ENCODE measurements at places on chromosomes 1 and 21.

- no peak for DNase-seq
These were observed 2.1 kb downstream of the GNAT2 start for GRCh38 chr1:109617291-109617801.

GRCh38 chr1:223083831-223084230, 59.2 kb downstream of the TLR5 start:
- no peak for DNase-seq

GRCh38 chr21:44401386-44402160, 48.2 kb downstream of the TRPM2 start:
- no peak for DNase-seq

DNA sequence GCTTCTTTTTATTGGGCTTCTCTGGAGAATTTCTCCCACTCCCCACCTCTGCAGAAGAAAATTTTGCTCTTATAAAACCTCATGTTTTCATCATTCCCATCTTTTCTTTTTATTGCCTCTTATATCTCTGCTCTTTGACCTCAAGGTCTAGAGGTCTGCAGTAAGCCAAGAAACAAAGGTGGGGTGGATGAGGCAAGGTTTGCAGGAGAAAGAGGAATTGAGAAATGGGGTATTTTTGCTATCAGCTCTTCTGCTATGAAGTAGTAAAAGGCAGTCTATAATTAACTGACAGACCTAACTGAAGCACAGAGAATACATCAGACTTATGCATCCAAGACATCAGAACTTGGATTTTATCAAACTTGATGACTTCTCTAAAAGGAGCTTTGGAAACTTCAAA, 22.9 kb downstream of the SYT11 start:
- DNase-seq: no peak

GRCh38 chr1:215005656-215006345, 76.7 kb upstream of the KCNK2 start:
- no peak for DNase-seq

- no peak for DNase-seq
These were observed 145.2 kb upstream of the SPATA6 start for GRCh38 chr1:48617252-48617651.

DNA sequence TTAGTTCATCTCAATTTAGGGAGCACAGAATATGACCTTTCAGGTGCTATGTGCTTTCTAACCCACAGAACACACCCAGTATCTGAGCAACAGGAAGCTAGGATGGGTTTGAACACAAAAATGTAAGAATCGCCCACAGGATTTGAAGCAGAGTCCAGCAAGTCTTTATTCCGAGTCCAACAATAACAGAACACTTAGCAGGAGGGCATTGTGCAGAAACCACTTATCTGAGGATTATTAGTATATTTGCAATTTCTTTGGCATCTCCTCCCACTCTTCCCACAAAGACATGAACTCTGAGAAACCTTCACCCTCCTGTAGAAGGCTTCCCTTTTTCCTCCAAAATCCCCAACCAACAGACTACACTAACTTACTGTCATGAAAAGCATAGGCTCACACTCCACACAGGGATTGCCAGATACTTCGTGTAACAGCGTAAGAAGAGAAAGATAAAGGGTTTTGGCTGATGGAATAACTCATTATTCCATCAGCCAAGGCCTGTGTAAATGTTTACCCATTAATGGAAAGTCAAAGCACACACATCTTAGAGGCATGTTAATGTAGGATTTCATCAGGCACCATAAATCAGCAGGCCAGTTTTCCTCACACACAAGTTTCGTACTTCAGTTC, 16.1 kb downstream of the SIPA1L2 start:
- peak; percentile 22 for DNase-seq

- DNase-seq: no peak
These were observed 1.6 kb upstream of the KCND3 start for GRCh38 chr1:111990878-111991718.

- no peak for DNase-seq
These were observed at the start of gene TSPEAR for GRCh38 chr21:44711327-44712202. TSS of gene TSPEAR (minus strand) at chr21:44711572. CDS start at chr21:44711514, 58 bp downstream.

DNA sequence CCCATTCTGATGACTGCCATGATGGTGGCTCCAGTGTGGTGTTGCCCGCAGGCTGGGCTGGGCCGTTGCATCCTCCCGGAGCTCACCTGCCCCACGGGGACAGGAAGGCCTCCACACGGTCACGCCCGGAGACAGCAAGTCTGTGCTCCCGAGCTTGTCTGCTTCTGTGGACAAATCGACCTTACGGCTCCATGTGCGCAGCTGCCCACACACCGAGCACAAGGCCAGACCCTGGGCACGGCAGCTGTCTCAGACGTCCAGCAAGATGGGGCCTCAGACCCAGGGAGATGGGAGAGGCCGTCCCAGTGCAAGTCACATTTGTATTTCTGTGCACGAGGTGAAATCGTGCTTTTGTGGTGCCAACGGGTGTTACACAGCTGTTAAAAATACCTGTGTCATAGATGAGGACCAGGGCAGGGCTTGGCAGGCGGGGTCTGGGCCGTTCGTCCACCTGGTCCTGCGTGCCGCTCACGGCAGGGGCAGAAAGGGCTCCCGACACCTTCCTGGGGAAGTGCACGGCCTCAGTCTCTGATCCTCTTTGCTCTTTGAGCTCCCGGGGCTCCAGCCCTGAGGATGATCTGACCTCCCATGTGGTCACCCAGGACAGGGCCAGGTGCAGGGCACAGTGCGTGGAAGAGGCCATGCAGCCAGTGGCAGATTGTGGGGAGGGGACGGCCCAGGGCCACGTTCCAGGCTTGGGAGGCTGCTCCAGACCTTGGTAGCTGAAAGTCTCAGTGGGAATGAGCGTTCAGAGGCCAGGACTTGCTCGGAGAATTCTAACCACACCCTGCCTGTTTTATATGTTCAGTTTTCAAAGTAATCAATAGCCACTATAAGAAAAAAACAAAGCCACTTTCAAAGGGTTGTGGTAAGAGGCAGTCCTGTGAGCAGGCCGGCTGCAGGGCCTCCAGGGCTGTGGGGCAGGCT, 13.5 kb downstream of the COL6A1 start:
- DNase-seq: no peak

- no peak for DNase-seq
These were observed 70.3 kb downstream of the MAP10 start for GRCh38 chr1:232875536-232875935.

DNA sequence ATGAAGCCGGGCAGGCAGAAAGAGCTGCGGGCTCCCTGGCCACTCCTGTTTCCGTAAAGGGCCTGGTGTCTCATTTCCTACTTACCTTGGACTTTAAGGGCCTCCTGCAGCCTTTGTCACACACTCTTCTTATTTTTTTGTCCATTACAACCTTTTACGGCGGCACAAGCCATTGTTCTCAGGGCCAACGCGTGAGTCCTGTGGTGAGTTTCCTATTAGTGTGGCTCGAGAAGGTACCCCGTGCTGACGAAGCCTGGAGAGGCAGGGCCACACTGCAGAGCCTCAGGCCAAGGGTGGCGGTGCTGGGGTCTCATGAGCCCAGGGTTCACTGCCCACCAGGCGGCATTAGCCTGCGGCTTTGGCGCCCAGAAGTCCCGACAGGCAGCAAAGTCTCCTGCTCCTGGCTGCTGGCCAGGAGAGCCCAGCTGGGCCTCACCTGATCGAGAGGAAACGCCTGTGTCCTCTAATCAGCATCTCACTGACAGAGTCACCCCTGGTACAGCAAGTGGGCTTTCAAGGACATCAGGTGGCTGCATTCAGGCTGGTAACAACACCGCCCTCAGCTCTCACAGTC, 62.0 kb downstream of the SIK1 start:
- DNase-seq: no peak

DNA sequence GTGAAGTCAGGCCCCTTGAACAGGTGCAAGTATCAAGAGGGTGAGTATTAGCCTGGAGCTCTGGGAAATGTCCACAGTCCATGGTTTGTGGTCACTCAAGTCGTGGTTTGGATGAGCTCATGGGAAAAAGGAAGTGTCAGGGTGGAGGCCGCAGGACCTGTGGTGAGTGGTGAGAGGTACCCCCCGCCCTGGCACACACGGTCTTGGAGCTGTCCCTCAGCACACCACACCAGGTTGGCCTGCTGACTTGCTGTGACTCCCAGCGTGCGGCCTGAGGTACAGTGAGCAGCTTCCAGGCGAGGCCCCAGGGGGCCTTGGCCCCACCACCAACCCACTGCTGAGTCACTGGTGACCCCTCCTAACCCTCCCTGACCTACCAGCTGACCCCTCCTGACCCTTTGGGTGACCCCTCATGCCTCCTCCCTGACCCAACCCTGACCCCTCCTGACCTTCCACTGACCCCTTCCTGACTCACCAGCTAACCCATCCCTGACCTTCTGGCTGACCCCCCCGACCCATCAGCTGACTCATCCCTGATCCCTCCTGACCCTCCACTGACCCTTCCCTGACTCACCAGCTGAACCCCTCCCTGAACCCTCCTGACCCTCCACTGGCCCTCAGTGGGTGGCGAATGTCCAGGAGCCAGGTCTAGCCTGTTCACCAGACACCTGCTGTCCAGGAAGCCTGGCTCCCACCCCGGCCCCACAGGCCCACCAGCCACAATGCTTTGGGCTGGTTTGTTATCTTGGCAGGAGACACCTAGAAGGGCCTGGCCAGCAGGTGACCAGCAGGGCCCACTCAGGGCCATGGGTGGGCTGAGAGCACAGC, 34.8 kb upstream of the RNF187 start:
- no peak for DNase-seq

DNA sequence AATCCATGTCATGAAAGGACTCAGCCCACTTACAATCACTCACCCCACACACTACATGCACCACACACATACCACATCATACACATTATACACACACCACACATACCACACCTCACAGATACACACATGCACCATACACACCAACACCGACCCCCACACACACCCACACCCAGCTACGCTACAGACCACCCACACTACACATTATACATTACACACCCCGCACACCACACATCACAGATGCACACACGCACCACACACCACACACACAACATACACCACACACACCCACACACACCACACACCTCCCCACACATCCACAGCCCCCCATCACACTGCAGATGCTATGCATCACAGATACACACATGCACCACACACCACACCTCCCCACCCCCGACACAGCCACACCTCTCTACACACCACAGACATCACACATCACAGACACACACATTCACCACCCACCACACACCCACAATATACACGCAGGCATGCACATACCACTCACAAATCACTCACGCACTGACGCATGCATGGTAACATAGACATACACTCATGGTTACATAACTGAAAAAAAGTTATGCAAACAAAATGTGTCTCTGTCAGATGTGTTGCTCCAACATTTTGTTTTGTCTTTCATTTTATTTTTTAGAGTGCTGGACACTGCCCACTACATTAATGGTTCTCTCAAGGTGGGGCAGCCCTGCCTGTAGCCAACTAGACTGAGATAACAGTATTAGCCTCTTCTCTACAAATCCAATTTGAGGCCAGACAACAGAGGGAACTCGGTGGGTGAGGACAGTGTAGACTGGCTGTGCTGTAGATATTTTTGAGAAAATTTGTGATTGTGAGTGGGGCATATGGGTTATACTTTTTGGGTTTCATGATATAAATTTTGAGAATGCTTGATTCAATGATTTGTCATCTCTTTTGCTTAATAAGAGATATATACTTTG, 15.2 kb upstream of the PGBD2 start:
- DNase-seq: no peak

- no peak for DNase-seq
These were observed 42.4 kb downstream of the MEF2D start for GRCh38 chr1:156458181-156458503.

DNA sequence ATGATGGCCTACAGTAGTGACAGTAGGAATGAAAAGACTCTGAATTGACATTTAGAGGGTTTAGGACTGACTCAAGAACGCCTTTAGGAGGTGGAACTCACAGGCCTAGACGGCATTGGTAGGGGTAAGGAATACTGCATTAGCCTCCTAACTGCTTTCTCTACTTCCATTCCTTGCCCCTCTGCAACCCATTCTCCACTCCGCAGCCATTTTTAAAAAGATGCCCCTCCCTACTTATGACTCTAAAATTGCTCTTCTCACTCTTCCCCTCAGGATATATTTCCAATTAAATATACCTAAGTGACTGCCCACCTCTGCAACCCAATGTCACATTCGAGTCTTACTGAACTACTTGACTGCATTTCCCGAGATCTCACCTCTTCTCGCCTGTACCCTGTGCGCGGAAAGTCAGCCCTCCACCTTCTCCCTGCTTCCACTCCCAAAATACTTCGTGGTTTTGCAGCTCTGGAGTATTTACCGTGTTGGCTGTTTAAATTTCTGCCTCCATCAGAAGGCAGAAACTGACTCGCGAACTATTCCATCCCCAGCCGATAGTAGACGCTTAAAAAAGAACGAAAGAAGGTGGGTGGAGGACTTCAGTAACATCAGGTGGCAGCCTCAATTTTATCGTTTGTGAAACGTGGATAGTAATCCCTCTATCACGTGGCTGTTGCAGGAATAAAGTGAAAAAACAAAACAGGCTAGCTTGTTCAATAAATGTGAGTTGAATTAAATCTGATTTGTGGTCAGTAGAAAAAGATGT, 1.1 kb upstream of the YBX1 start:
- no peak for DNase-seq

- no peak for DNase-seq
These were observed 1.1 kb downstream of the CTRC start for GRCh38 chr1:15439325-15439724.

- DNase-seq: no peak
These were observed 5.1 kb upstream of the ZZZ3 start for GRCh38 chr1:77687519-77687906.

DNA sequence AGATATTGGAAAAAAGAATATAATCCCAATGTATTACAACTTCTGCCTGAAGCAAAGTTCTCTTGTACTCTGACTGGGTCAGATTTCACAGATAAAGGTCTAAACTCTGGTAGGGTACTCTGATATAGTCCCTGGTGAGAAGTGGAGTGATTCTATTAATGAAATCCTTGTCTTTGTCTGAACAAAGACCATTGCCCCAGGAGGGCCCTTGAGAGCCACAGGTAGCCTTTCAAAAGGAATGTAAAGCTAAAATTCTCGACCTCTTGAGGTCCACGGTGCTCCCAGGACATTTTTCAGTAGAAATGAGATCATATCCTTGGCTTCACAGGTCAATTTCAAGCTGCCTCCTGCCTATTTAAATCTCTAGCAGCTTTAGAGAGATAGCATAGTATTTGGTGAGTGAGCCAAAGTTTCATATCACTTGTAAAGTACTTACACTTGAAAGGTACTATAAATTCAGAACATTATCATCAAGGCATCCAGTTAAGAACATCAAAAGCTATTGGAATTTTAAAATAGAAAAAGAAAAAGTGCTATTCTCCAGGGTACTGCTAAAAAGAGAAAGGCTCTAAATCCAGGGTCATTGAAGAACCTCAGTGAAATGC, 10.1 kb downstream of the TNNI3K start:
- no peak for DNase-seq

GRCh38 chr1:203702130-203702577, 62.8 kb upstream of the LAX1 start:
- DNase-seq: no peak

DNA sequence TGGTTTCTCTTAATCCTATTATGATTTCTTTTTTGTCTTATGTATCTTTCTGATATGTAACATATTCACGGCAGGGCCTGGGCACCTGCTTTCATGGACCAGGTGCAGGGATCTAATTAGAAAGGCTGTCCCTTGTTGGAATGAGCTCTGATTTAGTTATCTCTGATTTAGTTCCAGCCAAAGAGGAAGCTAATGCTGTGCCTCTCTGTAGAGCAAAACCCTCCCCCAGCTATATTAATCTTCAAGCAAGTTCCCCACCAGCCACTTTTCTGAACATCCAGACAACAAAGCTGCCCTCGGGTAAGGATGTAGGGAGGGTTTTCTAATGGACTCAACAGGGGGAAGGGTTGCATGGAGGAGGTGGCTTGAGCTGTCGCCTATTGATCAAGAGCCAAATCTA, 6.1 kb downstream of the TSACC start:
- DNase-seq: no peak
